ENCODE measurements at places on chromosomes 11 and 22.

DNA sequence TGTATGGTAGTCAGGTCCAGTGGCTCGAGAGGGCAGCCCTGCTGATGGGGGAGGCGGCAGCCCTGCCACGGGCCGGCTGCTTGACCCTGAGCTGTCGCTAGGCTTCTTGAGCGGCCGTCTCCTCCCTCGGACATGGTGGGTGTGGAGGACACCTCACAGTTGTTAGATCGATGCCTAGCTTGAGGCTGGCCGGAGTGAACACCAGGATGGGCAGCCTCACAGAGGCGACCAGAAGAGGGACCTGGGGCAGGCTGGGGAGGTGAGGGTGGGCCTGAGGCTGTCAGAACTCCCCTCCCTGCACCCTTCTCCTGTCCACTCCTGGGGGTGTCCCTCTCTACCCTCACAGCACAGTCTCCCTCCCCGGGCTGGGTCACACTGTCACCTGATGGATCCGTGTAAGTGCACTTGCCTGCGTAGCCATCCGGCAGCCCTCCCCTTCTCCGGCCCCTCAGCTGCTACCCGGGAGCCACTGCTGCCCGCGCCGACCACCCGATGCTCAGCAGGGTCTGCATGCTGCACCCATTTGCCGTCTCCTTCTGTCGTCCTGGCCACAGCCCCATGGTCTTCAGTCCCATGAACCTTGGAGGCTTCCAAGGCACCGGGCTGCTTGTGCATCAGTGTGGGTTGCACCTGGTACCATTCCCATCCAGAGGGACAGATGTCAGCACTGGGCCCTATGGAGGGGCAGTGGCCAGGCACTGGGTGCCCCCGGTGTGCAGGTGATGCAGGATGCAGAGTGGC, 394.1 kb downstream of the TBC1D22A start:
- DNase-seq, result no peak

- peak; percentile 70 for DNase-seq
Observed at GRCh38 chr22:46336119-46337078, 885 bp downstream of the TRMU start.

DNA sequence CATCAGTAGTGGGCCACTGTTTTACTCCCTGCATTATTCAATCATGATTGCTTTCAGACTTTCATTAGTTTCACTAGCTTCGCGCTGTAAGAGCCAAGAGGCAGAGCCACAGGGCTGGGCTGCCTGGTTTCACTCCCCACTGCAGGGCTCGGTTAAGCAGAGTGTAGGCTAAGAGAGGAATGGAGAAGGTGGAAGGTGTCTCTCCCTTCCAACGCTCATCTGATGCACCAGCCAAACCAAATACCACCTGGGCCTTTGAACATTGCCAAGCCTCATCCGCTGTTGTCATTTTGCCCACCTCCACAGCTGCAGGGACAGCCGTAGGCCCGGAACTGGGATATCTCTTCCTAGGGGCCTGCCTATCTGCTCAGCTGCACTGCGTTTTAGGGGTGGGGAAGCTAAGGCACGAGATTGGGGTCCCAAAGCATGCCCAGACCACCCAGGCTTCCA, 480 bp upstream of the SMARCB1 start:
- no peak for DNase-seq

DNA sequence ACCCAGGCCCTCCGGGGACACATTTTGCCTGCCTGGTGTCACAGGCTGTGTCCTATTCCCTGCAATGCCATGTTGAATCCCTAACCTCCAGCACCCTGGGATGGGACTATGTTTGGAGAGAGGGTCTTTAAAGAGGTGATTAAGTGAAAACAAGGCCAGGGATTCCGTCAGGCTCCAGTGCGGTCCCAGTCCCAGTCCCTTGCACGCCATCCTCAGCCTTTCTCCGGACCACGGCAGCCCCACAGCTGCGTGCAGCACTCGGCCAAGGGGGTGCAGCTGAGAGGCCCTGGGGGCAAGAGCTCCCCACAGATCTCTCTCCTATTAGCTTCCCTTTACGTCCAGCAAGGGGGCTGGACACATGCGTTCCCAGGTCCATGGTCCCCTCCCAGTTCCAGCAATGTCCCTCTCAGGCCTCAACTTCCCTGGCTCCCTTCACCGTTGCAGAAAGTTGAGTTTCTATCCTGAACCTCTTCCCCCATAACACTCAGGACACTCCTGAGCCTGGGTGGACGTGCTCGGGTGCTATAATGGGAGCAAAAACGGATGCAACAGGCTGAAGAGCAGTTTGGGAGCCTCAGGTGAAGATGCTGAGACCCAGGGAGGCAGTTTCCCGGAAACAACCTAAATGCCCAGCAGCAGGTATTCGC, 1422.7 kb downstream of the BRD1 start:
- no peak for DNase-seq

DNA sequence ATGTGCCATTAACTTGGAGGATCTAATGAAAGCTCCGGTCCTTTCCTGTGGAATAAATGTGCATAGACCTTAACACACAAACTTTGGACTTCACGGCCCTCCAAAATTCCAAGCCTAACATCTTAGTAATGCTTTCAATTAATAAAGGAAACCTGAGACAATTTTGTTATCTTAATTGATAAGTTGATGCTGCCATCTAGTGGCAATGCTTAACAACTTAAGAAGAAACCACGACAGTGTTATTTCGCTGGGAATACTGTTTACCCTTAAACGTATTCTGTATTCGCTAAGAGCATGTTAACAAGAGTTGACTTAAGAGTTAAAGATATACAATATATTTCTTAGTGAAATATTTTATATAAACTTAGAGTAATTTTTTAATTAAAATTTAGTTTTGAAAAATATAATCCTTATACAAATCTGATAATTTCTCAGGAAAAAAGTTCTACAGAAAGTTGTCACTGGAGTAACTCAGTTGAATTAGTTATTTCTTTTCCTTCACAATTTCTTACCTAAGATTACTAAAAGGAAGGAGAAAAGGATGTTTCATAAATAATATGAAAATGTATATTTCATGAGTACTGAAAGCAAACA, 35.0 kb upstream of the OR9G4 start:
- peak; percentile 90 for DNase-seq

- DNase-seq, result no peak
Observed at GRCh38 chr11:72777755-72778278, 16.0 kb downstream of the STARD10 start.

DNA sequence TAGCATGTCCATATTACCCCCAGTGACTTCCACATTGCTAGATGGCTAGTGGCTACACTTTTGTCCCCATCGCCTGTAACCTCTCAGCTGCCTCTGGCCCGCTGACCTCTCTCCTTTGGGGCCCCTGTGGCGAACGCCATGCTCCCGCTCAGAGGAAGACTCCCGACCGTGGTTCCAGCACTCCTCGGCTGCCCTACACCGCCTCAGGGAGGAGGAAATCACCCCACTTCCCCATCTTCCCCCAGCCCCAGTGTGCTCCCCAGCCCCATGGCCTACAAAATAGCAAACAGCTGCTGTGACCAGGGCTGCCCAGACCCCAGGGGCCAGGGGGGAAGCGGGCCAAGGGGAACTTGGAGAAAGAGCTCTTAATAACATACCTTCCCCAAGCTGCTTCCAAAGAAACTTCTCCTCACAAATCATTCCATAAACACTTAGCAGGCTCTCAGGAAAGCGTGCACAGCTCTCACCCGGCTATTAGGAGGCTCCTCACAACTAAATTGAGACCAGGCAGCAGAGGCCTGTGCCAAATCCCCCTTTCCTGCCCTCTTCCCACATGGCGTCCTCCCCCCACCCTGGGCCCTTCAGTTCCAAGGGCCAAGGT, 63.5 kb upstream of the WNT11 start:
- no peak for DNase-seq

- DNase-seq, result no peak
Observed at GRCh38 chr11:44575288-44575672, 9.8 kb downstream of the CD82 start.

GRCh38 chr11:91156041-91156440, 933.2 kb upstream of the CHORDC1 start:
- no peak for DNase-seq

- DNase-seq, result no peak
Observed at GRCh38 chr11:28757725-28758515, 649.7 kb downstream of the METTL15 start.

- DNase-seq, result no peak
Observed at GRCh38 chr22:47038206-47038835, 275.9 kb downstream of the TBC1D22A start.

DNA sequence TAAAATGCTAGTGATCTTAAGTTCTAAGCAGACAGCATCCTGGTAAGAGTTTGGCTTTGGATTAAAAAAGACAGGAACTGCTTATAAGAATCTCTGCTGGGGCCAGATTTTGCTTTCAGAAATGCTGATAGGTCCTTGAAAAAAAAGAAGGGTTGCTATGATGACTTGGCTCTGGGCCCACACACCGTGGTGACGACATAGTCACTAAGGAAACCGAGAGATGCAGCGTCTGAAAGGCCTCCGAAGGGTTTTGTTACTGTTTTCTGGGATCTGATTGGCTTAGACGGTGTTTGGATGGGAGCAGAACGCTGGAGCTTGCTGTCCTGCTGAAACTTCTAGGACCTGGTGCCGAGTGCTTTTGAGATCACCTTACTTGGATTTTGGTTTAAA, 8.4 kb downstream of the FAM118A start:
- peak; percentile 75 for DNase-seq

DNA sequence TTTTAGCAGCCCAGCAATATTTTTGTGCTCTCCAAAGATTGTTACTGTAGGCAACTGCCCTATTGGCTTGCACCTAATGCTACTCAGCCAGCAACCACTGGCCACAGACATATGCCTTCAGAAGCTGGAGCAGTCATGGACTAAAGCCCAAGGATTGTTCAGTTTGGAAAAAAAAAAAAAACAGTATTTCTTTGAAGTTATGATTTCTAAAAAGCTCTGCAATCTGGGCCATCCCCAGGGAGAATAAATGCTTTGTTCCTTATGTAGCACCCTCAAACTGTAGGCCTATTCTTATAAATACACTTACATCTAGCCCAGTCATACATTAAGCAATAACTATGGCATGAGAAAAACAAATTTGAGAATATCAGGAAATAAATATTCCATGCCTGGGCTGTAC, 2190.5 kb upstream of the RAG2 start:
- DNase-seq, result no peak

- DNase-seq, result peak; percentile 25
Observed at GRCh38 chr11:30451167-30451566, 128.3 kb downstream of the ARL14EP start.
